ENCODE measurements at places on chromosomes 5 and 9.

- no peak for DNase-seq
Measured at GRCh38 chr9:75490326-75490725, 400.1 kb upstream of the PCSK5 start.

- DNase-seq, result peak; percentile 89
Measured at GRCh38 chr9:130701059-130702022, 7.8 kb downstream of the EXOSC2 start.

GRCh38 chr9:22722492-22722891, 275.9 kb downstream of the DMRTA1 start:
- no peak for DNase-seq

GRCh38 chr5:68954618-68954910, 139.2 kb upstream of the SLC30A5 start:
- no peak for DNase-seq

DNA sequence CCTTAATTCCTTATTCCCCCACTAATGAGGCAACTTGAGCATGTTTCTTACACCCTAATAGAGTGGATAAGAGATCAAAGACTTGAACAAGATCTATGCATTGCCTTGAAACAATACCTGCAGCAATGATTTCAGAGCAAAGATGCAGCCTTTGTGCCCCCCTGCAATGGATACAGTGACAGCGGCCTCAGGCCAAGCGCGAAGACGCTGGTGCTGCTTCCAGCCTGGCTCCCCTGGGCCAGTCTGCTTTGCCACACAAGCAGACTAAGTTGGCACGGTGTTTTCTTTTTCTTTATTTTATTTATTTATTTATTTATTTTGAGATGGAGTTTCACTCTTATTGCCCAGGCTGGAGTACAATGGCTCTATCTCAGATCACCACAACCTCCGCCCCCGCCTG, 179.8 kb upstream of the S1PR3 start:
- peak; percentile 5 for DNase-seq

GRCh38 chr5:83294246-83294645, 177.3 kb upstream of the VCAN start:
- DNase-seq, result no peak

DNA sequence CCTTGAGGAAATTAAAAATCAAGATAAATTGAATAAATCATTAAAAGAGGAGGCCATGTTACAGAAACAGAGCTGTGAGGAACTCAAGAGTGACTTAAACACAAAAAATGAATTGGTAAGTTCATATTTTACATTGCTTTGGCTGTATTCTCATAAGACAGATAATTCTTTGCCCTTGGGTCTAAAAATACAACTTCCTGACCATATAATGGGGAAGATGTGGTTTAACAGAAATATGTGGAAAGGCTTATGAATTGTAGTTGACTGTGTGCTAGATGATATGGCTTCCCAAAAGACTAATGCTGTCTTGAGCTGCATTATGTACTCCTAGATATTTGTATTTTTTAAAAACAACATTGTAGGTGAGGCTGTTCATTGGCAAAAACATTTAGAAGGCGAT, 33.1 kb downstream of the CNTRL start:
- no peak for DNase-seq

- no peak for DNase-seq
Measured at GRCh38 chr5:6766604-6767093, 53.4 kb downstream of the TENT4A start.

DNA sequence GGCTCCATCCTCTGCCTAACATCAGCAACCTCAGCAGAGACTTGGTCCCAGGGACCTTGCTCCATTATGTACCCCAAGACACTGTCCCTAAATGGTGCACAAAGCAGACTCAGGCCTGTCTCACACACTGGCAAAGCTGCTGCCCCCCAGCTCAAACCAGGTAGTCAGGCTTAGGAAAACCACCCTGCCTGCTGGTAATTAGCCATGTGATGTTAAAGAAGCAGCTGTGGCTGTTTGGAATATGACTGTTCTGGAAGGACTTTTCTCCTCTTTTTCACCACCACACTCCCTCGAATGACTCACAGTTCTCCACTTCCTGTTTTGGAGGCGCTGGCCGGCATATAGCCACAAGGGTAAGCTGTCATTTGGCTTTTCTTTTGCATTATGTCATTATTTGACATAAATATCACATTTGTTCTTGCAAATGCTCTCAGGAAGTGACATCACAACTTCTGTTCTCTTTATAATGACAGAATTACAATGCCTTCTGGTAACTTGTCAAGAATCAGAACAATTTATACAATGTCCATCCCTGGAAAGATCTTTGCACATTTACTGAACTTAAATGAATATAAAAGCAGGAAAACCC, 113.9 kb downstream of the SUSD1 start:
- DNase-seq, result no peak

- no peak for DNase-seq
Measured at GRCh38 chr9:8101607-8102006, 302.0 kb upstream of the DMAC1 start.

- DNase-seq, result no peak
Measured at GRCh38 chr5:97167435-97167834, 15.6 kb downstream of the RIOK2 start.

DNA sequence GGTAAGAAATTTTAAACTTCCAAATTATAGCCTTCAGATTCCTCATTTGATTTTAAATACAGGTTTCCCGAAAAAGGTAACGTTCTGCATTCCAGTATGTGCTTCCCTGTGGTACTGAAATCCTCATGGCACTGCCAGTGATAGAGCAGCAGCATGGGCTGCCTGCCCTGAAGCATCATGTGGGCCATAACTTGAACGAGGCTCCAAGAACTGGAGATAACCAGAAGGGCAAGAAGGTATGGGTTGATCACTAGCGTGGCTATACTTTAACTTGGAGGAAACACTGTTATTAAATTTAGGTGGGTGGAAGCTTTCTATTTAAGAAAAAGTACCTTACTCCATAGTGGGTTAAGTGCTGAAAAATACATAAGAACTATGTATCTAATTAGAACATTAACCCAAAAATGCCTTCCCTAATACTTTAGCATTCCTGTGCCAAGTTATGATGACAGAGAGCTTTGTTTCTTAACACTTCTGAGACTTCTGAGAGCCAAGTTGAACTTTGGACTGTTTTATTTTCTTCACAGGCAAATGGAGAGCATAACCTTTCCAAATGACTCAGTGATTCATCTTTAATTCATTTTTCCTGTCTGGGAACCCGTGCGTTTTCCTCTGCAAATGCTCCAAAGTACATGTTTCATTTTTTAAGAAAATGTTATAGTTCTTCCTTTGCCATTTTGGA, 191.5 kb upstream of the GNA14 start:
- DNase-seq, result no peak

DNA sequence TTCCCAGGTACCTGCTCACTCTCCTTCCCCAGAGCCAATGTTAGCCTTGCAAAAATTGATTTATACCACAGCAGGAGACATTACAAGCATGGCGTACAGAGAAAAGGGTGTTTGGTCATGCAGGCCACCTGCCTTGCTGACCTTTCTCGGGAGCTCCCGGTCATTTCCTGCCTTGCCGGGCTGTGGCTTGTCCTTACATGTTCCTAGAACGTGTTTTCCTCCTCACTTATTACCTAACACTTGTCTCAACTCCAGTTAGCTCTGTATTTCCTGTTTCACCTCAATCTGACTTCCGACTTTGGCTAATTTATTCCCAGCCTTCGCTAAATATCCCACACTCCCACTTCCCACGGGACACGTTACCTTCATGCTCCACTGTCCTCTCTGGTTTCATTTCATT, 282.5 kb downstream of the ICE1 start:
- DNase-seq, result no peak

DNA sequence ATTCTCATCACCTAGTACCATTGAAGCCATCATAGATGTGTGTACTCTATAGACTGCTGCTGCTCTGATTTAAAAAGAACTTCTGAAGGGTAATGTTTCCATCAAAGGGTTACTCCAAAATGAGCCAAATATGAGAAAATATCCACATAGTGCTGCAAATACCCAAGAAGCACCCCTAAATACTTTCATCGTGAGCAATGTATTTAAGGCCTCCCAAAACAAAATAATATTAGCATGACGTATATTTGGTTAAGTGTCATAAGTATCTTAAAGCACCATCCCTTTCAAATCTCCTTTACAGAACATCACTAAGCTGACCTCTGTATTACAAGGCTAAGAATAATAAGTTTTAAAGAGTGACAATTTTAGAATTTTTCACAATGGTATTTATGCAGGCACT, 421.8 kb downstream of the MTRR start:
- DNase-seq, result no peak

DNA sequence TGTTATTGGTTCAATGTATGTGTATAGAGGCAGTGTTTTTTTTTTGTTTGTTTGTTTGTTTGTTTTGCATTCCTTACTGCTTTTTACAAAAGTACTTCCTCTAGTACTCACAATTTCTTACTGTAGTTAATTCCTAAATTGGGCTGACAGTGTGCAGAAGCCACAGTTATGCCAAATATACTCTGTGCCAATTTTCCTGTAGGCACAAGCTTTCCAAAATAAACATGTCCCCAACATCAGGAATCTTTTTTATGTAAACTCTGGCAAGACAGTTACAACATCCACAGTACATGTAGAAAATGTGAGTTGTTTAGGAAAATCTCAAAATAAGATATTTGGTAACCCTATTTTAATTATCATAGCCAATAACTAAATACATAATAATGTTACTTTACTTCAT, 161.6 kb upstream of the TSLP start:
- no peak for DNase-seq

GRCh38 chr9:80282766-80283165, 711.0 kb downstream of the TLE4 start:
- no peak for DNase-seq

DNA sequence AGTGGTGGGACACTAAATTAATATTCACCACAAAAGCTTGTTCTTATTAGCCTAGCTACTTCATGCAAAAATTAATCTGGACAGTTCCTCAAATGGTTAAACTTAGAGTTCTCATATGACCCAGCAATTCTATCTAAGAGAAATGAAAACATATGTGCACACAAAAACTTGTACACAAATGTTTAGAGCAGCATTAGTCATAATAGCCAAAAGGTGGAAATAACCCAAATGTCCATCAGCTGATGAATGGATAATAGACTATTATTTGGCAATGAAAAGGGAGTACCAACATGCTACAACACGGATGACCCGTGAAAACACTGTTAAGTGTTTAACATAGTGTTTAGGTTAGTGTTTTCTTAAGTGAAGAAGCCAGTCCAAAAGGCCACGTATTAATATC, 32.8 kb upstream of the TNIP1 start:
- no peak for DNase-seq

GRCh38 chr5:158022837-158023236, 163.9 kb upstream of the CLINT1 start:
- no peak for DNase-seq

GRCh38 chr5:78647838-78648358, 674 bp downstream of the LHFPL2 start:
- no peak for DNase-seq

DNA sequence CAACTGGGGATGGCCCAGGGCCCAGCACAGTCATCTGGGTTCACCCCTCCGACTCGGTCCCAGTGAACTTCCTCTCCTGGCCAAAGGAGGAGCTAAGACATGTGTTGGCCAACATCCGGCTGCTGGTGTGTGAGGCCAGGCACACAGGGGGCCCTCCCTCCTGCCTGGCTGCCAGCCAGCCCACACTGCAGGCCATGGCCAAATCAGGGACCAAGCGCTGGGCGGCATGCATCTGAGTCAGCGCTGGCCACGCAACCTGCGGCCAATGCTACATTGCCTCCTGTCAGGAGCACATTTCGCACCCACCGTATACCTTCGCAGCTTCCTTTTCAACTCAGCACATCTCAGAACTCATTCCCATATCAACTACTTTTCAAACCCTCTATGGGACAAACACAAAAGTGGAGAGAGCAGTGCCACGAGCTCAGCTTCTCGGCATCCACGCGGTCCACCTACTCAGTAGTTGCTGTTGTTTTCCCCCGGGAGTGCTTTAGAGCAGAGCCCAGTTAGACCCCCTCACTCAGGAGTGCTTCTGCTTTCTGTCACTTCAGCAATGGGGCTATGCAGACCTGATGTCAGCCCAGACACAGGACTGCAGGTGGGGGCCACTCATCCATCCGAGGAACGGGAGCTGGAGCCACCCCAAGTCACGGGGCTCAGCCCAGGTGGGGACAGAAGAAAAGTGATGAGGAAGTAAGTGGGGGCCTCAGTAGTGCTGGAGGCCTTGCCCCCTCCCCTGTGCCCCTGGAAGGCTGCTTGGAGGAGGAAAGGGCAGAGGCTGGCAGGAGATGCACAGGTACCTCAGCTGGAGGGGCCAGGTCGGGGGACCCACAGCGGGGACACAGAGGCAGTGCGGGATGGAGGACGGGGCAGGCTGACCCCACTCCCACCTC, 13.9 kb downstream of the NINJ1 start:
- no peak for DNase-seq

- no peak for DNase-seq
Measured at GRCh38 chr9:110856772-110857171, 181.5 kb downstream of the LPAR1 start.

DNA sequence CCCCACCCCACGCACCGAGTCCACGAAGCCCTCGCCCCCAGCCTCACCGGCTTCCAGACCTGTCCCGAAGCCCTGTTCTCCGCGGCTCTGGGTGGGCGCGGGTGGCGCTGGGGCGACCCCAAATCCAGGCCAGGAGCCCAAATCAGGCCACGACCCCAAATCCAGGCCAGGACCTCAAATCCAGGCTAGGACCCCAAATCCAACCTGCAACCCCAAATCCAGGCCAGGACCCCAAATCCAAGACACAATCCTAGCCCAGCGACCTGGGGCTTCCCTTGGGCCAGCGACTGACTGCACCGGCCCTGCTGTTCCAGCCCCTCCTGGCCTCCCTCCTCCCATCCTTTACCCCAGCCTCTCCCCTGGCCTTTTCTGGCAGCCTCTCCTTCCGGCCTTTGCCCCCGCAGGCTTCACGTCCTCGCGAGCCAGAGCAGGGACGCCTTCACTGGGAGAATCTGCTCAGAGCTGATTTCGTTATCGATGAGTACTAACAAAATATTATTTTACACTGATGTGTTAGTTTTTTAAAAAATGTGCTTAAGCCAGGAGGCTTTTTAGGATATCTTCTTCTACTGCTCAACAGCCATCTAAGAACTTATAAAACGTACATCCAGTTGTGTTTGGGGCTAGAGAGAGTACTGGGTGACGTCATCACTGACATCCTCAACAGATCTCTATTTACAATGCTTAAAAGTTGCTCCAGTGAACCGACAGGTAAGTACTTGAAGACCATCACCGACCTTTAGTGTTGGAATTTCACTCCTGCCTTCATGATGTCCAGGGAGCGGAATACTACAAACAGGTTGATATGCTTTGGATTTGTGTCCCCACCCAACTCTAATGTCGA, 34.7 kb downstream of the TRIP13 start:
- DNase-seq, result peak; percentile 42

DNA sequence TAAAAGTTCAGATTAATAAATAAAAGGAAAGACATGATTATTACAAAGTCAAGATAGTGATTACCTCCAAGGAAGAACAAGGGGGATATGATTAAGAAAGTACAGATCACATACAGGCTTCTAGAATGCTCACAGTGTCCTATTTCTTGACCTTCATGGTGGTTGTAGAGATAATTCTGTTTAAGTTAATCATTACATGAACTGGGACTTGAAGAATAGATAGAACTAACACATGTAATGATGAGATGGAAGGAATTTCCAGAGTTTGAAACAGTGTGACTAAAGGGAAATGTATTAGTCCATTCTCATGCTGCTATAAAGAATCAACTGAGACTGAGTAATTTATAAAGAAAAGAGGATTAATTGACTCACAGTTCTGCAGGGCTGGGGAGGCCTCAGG, 72.7 kb downstream of the LURAP1L start:
- no peak for DNase-seq
